HL-60 (cell line): ENCODE measurements at places on chromosomes 12 and 14.

DNA sequence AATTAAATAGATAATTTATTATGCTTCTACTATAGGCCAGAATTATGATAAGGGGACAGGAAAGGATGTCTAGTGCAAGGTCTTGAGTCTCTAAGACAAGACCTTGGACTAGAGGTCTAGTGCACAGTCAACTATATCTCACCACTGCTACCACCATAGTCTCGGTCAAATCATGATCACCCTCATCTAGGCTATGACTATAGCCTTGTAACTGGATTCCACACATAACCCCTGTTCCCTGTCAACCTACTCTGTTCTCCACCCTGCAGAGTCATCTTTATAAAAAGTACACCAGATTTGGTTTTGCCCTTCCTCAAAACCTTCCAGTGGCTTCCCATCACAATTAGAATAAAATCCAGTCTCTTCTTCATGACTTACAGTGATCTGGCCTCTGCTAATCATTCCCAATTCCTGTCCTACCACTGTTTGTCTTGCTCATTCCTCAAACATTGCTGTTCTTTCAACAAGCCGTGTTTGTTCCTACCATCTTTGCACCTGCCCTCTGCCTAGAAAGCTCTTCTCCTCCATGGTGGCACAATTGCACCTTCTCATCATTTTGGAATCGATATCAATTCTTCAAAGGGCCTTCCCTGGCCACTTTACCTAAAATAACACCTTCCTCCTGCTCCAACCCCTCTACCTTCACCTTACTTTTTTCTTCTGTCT is 169.4 kb downstream of the FOXN3 start:
- DNase-seq, result no peak

DNA sequence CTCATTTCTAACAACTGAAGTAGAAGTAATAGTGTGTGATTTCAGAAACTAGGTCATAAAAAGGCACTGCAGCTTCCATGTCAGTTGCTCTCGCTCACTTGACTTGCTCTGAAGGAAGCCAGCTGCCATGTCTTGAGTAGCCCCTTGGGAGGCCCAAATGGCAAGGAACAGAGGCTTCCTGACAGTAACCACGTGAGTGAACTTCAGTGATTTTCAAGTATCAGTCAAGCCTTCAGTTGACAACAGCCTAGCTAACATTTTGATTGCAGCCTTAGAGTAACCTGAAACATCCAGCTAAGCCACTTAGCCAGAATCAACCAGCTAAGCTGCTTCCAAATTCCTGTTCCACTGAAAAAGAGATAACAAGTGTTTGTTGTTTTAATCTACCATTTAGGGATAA is 26.7 kb downstream of the TOGARAM1 start:
- DNase-seq, result no peak

GRCh38 chr12:12278899-12279298 is 12.1 kb upstream of the LRP6 start:
- no peak for DNase-seq

DNA sequence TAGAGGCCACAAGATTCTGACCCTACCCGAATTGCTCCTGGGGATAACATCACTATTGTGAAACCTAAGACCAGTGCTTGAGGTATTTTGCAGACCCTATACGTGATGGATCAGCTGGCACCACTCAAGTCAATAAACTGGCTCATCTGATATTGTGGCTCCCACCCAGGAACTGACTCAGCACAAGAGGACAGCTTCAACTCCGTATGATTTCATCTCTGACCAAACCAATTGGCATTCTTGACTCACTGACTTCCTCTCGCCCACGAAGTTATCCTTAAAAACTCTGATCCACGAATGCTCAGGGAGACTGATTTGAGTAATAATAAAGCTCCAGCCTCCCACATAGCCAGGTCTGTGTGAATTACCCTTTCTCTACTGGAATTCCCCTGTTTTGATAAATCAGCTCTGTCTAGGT is 1036.1 kb upstream of the TMEM132C start:
- no peak for DNase-seq

DNA sequence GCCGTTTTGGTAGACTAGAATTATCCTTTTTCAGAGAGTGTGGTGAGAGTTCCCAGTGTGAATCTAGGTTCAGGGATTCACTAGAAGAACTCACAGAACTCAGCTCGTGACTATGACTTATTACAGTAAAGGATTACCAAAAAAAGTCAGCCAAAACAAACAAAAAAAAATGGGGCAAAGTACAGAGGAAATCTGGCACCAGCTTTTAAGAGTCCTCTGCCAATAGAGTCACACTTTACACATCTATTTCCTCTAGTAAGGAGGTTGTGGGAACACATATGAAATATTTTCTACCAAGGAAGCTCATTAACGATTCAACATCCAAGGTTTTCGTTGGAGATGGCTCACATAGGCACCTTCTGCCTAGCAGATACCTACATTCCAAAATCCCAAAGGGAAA is 28.2 kb downstream of the TSPAN19 start:
- DNase-seq, result no peak

DNA sequence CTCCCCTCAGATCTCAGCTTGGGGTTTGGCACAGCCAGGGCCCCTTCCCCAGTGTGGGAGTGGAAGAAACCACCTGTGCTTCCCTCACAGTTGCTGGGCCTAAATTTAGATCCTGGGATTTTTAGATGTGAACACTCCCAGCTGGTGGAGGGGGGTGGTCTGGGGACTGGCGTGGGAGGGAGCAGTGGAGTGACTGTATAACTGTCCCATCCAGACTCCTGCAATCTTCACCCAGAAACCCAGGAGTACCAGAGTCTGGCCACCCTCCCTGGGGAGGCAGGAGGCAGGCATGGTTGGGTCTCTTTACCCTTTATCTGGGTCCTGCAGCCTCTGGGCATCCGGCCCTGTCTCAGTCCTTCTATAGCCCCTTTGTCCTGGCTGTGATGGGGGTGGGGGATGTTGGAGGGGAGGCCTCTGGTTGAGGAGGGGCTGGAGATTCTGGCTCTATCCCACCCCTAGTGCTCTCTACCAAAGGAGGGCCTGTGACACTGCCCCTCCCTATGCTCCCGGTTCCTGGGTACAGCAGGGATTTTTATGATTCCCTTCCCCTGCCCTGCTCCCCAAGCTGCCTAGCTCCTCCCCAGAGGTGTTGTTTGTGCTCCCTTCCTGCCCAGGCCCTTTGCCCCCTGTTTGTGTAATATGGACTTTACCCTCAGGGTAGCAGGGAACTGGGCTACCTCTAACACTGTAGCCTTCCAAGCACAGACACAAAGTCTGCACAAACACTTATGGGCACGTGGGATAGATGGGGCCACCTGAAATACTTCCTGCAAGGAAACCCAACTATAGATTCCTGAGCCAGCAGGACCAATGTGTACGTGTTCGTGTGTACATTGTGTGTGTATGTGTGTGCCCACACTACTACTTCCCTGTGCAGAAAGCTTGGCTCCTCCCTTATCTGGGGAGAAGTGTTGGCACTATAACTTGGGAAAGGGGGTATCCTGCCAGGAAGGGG is 1.7 kb downstream of the ERBB3 start:
- no peak for DNase-seq

GRCh38 chr12:57719777-57720605 is 18.6 kb downstream of the AGAP2 start:
- no peak for DNase-seq

DNA sequence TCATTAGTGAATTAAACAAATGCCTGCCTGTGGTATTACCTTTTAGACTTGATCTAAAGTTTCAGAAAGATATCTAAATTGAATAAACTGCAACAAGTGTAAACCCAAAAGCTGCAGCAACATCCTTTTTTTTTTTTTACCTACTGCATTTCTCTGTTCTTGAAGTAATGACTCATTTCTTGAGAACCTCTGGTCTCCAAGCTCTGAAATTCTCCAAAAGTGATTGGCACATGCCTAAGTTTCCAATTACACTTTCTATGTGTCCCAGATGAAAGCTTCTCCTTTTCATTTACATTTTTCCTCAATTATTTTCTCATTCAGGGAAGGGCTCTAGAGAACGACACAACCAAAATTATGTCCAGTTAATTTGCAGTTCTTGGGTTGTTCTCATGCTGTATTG is 435.2 kb upstream of the DCN start:
- no peak for DNase-seq

DNA sequence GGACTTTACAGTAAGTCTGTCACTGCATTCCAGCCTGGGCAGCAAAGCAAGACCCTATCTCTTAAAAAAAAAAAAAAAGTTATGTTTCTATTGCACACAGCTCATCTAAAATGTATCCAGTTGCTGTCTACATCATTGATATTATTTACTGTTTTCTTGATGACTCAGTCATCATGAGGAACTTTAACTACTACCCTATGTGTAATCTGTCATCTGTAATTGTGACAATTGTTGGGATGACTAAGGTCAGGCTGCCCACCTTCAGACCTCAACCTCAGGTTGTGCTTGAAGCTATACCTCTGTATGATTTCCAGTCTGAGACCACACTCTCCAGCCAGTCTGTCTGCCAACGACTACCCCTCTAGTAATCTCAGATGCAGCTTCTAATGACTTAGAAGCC is 15.3 kb downstream of the PPP1R13B start:
- no peak for DNase-seq

- DNase-seq, result no peak
Observed at GRCh38 chr14:32669391-32669790, 269.3 kb upstream of the NPAS3 start.

DNA sequence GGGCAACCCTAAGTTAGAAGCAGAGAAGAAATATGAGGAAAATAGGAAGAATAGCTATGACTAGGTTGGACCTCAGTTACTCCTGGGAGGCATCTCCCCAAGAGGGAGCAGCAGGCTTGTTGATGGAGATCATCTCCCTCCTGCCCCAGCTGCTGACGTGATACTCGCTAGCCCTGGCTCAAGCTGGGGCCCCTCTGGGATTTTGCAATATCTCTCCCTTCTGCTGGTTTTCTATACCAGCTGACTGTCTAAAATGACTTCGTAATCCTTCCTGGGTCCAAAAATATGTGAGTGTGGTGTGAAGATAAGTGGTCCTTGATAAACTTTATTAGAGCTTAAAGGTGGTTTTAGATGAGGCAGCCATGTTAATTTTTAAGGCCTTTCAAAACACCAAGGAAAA is 4.5 kb upstream of the HECTD4 start:
- peak; percentile 65 for DNase-seq

GRCh38 chr14:104292084-104292970 is 153.9 kb downstream of the KIF26A start:
- DNase-seq, result no peak

DNA sequence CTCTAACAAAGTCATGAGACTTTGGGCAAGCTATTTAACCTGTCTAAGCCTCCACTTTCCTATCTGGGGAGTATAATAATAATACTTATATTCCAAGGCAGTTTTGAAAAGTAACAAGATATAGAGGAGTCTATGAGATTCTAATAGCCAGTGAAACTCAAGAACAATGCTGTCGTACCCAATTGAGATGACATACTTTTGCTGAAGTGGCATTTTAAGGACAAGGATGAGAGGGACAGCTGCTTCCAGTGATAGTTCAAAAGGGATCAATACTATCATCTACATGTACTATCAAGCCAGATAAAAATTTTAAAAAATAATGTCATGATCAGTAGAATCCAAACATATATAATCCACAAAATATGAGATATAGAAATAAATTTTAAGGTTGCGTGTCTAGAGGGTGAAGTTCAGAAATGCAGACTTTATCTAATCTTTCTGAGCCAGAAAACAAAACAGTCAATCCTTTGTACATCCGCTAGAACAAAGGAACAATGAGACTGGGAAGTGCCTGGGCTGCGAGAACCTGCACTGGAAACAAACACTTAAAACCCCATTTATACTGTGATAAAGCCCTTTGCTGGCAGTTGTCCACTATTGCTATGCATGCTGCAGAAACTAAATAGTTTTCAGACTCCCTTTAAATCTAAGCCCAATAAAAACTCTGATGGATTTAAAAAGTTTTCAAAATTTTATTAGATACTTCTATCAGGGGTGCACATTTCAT is 38.6 kb downstream of the PTPRB start:
- no peak for DNase-seq

DNA sequence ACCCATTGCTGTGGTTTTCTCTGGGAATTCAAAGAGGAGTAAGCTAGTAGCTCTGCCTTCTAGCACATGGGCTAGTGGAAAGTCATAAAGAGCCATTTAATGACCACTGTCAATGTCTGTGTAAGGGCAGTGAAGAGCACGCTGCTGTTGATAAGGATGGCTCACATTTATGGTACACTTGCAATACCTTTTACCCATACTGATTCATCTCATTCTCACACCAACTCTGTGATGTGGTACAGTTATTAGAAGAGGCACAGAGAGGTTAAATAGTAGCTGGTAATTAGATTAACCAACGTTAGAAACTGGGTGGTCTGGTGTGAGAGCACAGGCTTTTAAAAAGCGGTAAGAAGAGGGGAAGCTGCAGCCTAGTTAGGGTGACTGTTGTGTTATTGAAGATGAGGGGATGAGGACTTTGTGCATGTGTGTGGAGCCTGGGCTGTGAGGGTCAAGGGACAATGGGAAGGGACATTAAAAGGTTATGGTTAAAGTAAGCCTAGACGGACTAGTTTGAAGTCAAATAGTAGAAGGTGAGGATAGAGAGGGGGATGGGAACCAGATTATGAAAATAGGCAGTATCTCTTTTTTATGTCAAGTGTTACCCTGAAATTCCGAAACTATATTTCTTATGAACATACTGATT is 25.2 kb downstream of the RASSF3 start:
- no peak for DNase-seq

DNA sequence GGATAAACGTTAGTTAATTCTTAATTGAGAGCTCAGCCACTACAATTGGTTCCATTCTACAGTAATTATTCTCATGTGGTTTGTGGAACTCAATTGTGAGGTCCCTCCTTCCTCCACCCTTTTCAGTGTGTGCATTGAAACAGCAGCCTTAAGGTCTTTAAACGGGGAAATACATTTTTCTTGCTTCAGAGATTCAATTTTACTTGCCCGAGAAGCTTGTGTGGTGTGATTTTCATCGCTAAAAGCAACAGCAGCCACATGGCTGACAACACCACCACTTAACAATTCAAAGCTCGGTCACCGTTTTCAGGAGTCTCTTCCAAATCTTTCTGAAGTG is 733 bp upstream of the PPFIBP1 start:
- DNase-seq, result no peak

GRCh38 chr12:52539083-52539820 is 13.7 kb downstream of the KRT71 start:
- no peak for DNase-seq

DNA sequence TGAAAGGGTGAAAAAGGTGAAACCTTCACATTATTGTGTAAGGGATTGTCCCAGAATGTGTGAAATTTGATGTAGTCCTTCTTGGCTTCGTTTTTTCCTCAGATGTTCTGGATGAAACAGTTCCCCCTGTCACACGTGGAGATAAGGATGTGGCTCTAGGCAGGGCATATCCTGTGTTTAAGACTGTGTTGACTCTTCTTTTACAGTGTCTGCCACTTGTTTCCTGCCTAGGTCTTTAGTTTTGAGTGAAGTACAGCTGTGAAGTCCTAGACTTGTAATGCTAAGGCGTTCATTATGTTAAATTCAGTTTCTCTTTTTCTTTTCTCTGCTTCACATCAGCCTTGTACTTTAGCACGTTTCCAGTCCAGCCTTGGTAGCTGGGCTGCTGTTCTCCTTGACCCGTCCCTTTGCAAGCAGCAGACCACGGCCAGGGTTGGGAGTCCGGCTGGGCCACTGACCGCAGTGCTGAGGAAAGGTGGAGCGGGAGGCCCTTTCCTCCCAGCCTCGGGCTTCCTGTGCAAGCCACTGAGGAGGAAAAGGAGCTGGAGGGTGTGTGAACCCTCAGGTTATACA is 59.1 kb downstream of the RASSF3 start:
- peak; percentile 51 for DNase-seq
